ENCODE measurements at places on chromosomes 1 and 21. TPM values are rescaled to one million over a fixed set of nuclear protein-coding genes. Genes with fewer than 3 reads are reported as not detected.

The HSD3B1 gene
- polyA plus RNA-seq = not detected

The USP1 gene
- polyA plus RNA-seq = 62.7 TPM

The LIPI gene
- 0.26 TPM for polyA plus RNA-seq

The TAF5L gene
- polyA plus RNA-seq = 15.1 TPM

The MIXL1 gene
- polyA plus RNA-seq = 0.47 TPM

The ROR1 gene
- 33.1 TPM for polyA plus RNA-seq

GRCh38 chr1:21189421-21189820 is 12.7 kb upstream of the EIF4G3 start:
- DNase-seq = no peak

DNA sequence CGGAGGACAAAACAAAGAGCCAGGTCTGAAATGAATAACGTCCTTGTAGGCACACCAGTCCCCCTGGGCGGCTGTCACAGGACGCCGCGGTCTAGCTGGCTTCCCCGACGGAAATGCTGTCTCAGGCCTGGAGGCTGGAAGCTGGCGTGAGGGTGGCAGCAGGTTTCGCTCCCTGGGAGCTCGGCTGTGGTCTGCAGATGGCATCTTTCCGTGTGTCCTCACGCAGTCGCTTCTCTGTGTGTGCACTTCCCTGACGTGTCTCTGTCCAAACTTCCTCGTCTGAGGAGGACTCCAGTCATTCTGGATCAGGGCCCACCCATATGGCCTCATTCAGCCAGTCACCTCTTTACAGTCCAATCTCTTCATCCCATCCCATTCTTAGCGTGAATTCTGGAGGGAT is 14.2 kb downstream of the TNFRSF14 start:
- no peak for DNase-seq

DNA sequence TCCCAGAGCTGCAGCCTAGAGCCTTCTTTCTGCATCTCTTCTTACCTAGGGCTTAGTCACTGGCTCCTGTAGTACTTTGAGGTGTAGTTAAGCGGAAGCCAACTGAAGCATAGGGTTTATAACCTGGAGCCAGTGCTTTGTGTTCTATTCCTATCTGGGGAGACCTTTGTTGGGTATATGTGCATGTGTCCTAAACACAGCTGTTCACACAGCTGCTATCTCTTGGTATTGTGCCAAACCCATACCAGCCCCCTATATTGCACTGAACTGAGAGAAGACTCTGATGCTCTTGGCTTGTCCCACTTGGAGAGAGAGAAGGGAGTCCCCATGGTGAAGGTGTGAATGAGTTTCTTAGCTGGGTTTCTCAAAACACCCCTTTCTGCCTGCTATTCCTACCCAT is 17.2 kb upstream of the NFASC start:
- DNase-seq = no peak

DNA sequence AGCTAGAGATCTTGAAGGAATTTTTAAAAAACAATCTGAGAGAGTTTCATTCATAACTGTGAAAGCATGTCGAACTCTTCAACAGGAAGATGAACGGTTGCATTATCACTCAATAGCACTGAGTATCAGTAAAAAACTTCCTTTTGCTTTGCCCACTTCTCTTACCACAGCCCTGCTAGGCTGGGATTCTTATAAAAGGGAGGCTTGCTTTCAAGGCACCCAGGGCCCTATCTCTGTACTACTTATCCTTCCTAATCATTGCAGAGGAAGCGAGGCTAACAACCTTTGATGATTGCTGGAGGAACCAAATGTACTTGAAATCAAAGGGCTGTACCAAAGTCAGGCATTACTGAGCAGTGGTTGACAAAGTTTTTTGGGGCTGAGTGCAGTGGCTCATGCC is 71.2 kb downstream of the SNRPE start:
- no peak for DNase-seq

GRCh38 chr1:178726545-178726944 is 1.5 kb downstream of the RALGPS2 start:
- no peak for DNase-seq

- no peak for DNase-seq
These were observed 1.7 kb downstream of the PLEKHG5 start for GRCh38 chr1:6489799-6490180.

DNA sequence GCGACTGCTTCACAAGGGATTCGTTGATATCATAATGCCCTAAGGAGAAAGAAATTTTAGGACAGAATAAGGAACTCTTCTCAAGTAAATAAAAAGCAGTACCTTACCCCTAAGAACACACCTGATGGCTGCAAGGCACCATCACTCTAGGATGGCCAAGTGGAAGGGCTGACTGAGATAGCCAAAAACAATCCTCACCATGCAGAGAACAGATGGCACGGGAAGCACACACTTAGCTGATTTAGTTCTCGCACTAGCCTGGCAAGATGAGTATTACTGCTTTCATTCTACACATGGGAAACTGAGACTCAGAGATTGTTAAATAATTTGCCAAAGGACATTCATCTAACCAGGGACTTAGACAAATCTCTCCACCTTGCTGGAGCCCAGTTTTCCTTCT is 43.8 kb downstream of the STPG1 start:
- DNase-seq = no peak

- DNase-seq = no peak
These were observed 9.1 kb upstream of the PSMB2 start for GRCh38 chr1:35650416-35650815.

GRCh38 chr1:15358565-15359133 is 51.0 kb upstream of the EFHD2 start:
- DNase-seq = no peak

DNA sequence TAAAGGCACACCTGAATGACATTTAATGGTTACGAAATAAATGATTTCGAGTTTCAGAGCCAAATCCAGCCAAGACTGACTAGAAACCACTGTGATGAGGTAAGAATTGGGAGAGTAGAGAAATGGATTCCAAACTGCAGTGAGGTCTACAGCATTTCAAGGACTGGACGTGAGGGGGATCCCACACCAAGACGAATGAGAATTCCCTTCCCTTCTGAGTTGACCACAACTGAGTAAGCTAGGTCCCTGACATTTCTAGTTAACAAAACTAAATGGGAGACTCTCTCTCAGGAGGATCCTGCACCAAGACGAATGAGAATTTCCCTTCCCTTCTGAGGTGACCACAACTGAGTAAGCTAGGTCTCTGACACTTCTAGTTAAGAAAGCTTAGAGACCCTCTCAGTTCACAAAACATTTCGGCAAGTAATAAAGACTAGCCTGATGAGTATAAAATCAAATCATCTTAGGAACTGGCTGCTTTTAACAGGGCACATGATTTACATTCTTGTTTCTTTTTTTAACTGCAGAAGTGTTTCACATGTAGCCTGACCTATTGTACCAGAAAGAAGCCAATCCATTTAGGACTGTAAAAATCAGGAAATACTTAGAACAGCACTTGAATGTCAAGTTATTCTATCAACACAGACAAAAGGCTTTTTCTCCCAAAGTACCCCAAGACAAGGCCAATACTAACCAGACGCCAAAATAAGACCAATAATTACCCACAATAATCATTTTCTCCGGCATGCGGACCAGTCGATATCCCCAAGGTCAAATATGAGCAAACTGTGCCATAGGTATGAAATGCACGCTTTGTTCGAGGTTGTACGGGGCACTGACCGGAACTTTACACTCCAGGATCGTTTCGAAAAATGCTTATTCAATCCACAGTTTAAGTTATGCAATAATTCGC is 1.4 kb upstream of the SPATA1 start:
- no peak for DNase-seq

- peak; percentile 5 for DNase-seq
These were observed 5.9 kb downstream of the CLCA2 start for GRCh38 chr1:86429835-86430234.

Measured in left renal pelvis (tissue), 4 donors.